ENCODE measurements at places on chromosomes 16 and 17. TPM values are rescaled to one million over a fixed set of nuclear protein-coding genes. Genes with fewer than 3 reads are reported as not detected.

FZD2 gene
- 5.7 TPM for total RNA-seq

CACNA1H gene
- total RNA-seq, result 12.6 TPM

CD300LB gene
- 0.59 TPM for total RNA-seq

ADAD2 gene
- total RNA-seq, result 0.39 TPM

CTF1 gene
- total RNA-seq, result 0.59 TPM

GNGT2 gene
- not detected for total RNA-seq

All from skin of body (tissue), 3 donors.